Panc1 (cell line): ENCODE measurements at places on chromosomes 2 and 18. TPM values are rescaled to one million over a fixed set of nuclear protein-coding genes. Genes with fewer than 3 reads are reported as not detected.

GRCh38 chr18:11387880-11388279, 221.5 kb upstream of the SLC35G4 start:
- peak; percentile 2 for DNase-seq

DNA sequence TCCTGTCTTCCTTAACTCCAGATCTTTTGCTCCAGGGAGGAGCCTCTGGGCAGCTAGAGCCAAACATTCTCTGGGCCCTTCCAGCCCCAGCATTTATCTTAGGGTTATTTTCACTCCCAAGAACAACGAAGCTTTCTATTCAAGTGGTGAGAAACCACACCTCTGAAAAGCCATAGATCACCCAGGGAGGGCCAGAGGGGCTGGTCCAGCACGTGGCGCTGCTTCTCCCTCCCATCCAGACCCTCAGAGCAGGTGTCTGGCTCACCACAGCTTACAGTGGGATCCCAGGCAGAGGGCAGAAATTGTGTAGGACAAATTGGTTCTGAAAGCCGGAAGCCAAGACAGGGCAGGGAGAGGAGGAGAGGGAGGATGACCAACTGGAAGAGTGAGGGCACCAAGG, 74.0 kb upstream of the PKDCC start:
- DNase-seq: no peak

DNA sequence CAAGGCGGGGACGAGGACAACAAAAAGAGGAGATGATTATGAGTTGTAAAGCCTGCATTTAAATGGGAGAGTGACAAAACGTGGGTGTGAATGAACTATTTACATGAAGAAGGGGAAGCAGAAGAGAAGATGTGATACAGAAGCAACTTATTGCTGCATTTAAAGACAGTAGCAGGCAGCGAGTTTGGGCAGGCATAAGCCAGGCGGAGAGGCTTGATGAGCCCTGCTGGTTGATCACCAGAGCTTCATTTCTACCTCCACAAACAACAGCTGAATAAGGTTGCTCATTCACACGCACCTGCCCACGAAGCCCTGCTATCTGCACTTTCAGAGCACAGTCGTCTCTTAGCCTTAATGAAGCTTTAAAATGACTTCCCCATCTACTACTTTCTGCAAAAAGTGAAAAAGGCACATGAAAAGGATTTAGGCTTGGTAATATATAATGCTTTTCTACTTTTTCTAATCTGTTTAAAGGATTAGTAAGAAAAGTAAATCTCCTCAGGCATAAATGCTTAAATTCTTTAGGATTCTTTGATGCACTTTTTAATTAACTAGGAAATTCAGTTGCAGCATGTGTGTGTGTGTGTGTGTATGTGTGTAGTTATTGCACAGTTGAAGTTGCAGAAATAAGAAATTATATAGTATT, 3.1 kb downstream of the SLC38A11 start:
- DNase-seq: no peak

CD8B2 gene
- not detected for total RNA-seq

CFAP65 gene
- 0.33 TPM for total RNA-seq

MYL1 gene
- not detected for total RNA-seq

EXOC6B gene
- total RNA-seq: 23.2 TPM
